Nasal cavity respiratory epithelium epithelial cell of viscerocranial mucosa (primary cell): ENCODE measurements at places on chromosomes 2 and 18. TPM values are rescaled to one million over a fixed set of nuclear protein-coding genes. Genes with fewer than 3 reads are reported as not detected.

Gene SEPTIN2
- 150 and 288 TPM in 2 replicates for total RNA-seq

Gene SERPINB8
- 29.2 and 41.0 TPM in 2 replicates for total RNA-seq

Gene LRRTM4
- total RNA-seq, result not detected in 2 replicates

Gene IL36B
- total RNA-seq, result under 0.01 TPM in 1 of 2 replicates, not detected in the other

Gene CLEC4F
- not detected in 2 replicates for total RNA-seq

Gene CD8B2
- total RNA-seq, result not detected in 2 replicates

Gene MYO1B
- total RNA-seq, result 405 and 429 TPM in 2 replicates

Gene PUS10
- 8.3 and 8.9 TPM in 2 replicates for total RNA-seq

Gene EDAR
- 0.14 and 0.34 TPM in 2 replicates for total RNA-seq

Gene SPRED2
- total RNA-seq, result 6.8 and 9.1 TPM in 2 replicates

Gene MC4R
- total RNA-seq, result not detected in 2 replicates

Gene IL1B
- total RNA-seq, result 176 and 257 TPM in 2 replicates

Gene NEDD4L
- 12.0 and 58.2 TPM in 2 replicates for total RNA-seq

Gene EVX2
- total RNA-seq, result not detected in 2 replicates

Gene SPEG
- total RNA-seq, result 4.1 and 9.6 TPM in 2 replicates

Gene ZNF516
- 22.9 and 49.8 TPM in 2 replicates for total RNA-seq

Gene CHRNA1
- total RNA-seq, result not detected in 2 replicates

Gene KIAA2012
- not detected in 2 replicates for total RNA-seq

Gene FSHR
- total RNA-seq, result not detected in 2 replicates

Gene PCARE
- total RNA-seq, result under 0.01 TPM in 1 of 2 replicates, not detected in the other

Gene RNF144A
- 0.68 and 1.1 TPM in 2 replicates for total RNA-seq

Gene MALL
- 38.3 and 41.1 TPM in 2 replicates for total RNA-seq

Gene GALNT3
- 92.9 and 105 TPM in 2 replicates for total RNA-seq

Gene CASP8
- total RNA-seq, result 25.6 and 40.2 TPM in 2 replicates

Gene CYP26B1
- 1.0 and 2.8 TPM in 2 replicates for total RNA-seq

Gene GAL3ST2
- 0.36 TPM in 1 of 2 replicates, not detected in the other for total RNA-seq

Gene ACYP2
- 18.8 and 31.9 TPM in 2 replicates for total RNA-seq

Gene ALPI
- total RNA-seq, result not detected in 2 replicates

Gene AQP12A
- total RNA-seq, result not detected in 2 replicates

Gene RAD51AP2
- total RNA-seq, result 0.34 and 0.57 TPM in 2 replicates

Gene SFTPB
- not detected in 2 replicates for total RNA-seq
